ACHN (cell line): ENCODE measurements at places on chromosomes 6 and 20.

- no peak for DNase-seq
Measured at GRCh38 chr20:60788070-60788469, 464.0 kb upstream of the CDH4 start.

DNA sequence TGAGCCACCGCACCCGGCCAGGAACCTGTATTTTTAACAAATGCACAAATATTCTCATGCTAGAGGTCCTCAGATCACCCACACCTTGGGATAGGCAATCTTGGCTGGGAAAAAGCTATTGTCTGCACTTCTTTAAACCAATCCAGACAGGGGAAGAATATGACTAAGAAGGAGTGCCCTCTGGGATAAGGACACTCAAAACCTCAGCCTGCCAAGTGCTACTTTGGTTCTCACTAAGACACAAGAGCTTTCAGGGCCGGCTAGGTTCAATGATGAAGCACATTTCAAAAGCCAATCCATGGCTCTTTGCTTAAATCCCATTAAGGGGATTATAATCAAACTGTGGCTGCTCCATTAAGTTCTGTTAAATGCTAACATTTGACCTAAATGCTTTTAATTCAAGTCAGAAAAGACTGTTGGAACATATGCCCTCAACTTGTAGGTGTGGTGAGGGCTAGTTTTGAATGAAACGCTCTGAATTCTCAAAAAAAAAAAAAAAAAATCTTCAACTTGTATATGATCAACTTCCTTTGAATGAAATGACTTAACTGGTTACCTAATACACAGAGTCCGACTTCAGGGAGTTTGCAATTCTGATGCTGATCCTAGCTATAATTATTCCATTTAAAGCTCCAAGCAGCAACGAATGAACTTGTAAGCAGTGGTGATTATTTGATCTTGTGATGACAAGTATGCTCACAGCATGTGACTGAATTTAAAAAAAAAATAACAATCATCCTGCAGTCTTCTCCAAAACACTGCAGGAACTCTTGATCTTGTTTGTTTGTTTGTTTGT, 56.6 kb downstream of the SLC23A2 start:
- DNase-seq, result no peak

DNA sequence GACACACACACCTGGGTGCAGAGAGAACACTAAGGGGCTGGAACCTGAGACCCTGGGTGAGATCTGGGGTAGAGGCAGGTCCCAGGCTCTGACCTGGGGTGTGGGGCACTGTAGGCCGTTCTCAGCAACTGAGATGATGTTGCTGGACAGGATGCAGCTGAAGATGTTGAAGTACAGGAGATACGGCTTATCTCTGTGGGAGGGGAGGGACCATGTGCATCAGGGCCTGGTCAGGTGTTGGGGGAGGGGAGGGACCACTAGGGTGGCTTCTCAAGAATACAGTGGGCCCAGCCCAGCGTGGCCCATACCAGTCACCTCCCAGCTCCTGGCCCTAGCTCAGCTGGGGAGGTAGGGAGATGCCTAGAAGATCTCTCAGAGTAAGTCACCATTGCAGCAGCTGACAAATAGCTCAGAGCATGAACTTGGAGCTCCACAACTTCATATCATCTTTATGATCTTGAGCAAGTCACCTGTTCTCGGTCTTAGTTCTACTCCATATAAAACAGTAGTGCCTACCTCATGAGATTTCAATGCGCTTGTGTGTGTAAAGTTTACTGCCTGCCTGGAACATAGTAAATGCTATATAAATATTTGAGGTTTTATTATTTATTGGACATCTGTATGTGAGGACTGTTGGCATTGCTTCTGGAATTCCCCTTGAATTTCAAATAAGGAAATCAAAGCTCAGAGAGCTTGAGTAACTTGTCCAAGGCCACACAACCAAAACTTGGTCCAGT, 3.8 kb downstream of the SLC44A4 start:
- no peak for DNase-seq

DNA sequence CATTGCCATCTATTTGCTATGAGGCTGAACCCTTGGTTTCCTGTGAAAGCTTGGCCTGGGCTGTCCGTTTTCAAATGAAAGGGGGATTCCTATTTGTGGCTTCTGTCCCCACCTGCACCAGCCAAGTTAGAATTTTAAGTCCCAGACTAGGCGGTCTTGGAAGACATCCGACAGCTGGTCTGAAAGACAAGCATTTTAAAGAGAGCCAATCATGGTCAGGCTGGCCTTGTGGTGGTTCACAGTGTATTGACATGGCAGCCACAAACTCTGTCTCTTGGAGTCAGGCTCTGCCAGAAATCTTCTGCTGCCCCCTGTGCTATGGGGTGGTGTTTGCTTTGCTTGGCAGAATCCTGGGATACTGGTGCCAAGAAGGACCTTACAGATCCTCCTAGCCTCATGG, 319.2 kb upstream of the MOCS1 start:
- DNase-seq, result no peak

GRCh38 chr6:9492790-9493189, 922.1 kb downstream of the TFAP2A start:
- DNase-seq, result no peak
